ENCODE measurements at places on chromosomes 7 and 10. TPM values are rescaled to one million over a fixed set of nuclear protein-coding genes. Genes with fewer than 3 reads are reported as not detected.

DNA sequence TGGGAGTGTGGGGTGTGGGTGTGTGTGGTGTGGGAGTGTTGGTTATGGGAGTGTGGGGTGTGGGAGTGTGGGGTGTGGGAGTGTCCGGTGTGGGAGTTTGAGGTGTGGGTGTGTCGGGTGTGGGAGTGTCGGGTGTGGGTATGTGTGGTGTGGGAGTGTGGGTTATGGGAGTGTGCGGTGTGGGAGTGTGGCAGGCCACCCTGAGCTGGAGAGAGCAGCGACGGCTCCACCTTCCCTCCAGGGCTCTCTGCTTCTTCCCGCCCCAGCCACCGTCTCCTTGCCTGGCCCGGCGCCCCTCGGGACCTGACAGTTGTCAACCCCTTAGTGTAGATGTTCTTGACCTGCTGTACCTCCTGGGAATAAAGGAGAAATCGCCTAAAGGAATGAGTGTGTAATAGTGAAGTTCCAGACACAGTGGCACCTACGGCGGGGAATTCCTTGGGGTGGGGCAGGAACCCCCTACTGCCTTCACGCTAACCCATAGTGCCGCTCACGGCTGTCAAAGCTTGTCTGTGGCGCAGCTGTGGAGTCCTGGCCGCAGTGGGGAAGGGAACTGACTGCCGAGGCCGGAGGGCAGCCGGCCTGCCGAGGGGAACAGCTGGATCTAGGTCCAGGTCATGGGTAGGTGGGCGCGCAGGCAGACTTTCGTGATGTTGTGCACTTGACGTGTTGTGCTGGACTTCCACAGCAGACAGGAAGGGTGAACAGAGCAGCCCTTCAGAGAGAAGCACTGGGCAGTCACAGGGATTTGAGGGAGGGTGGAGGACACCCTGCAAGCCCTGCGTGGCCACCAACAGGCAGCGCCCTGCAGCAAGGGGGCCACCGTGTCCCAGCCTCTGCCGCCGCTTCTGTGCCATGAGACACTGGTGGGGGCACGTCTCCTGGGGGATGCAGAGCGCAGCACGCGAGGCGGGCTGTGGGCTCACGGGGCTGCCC, 49.0 kb upstream of the EN2 start:
- DNase-seq = no peak

The THSD7A gene
- total RNA-seq = 4.0 TPM

DNA sequence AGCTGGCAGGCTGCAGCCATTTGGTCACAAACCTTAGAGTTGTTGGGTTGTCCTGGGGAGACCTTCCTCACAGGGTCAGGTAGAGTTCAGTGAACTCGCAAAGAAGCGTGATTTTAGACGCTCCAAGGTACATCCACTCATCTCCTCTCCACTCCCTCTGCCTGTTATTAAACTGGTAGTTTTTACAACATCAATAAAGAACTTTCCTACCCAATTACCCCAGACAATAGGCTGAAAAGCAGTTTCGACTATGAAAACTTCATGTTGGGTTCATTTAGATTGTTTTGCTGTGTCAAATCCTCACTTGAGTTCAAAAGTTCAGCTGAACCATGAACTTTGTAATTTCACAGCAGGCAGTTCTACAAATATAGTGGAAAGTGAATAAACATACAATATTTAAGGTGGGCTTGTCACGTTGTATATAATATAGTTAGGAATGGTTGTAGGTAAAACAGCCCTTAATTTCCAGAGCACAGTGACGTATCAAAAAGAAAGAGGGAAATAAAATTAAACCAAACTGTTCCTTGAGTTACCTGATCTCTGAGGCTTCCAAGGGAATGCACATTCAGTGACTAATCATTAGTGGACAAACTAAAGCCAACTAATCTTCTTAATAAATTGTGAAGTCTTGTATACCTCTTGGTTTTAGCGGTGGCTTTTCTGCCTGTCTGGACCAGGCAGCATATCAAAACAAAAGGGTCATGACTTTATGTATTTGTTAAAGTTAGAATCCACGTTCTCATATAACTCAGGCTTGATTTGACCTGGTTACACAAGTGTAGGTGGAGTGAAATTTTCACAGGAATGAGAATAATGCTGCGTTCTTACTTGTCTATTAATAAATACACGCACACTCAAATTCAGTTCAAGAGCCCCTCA, 100.5 kb downstream of the CYP26A1 start:
- no peak for DNase-seq

DNA sequence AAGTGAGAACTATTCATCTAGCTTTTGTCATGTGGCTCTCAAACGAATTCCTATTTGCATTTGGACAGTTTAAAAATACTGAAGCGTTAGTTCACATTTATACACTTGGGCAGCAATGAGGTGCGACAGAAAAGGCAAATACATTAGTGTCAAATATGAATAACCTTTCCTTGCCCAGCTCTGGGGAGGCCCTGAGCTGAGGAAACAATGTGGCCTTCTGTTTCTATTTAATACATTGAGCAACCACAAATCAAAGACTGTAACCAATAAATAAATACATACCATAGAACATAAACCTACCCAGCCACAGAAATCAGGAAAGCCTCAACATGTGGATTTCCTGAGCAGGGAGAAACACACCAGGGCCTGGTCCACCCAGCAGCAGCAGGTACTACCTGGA, 585.2 kb downstream of the PARD3 start:
- DNase-seq = no peak

The PIK3CG gene
- 3.3 TPM for total RNA-seq

DNA sequence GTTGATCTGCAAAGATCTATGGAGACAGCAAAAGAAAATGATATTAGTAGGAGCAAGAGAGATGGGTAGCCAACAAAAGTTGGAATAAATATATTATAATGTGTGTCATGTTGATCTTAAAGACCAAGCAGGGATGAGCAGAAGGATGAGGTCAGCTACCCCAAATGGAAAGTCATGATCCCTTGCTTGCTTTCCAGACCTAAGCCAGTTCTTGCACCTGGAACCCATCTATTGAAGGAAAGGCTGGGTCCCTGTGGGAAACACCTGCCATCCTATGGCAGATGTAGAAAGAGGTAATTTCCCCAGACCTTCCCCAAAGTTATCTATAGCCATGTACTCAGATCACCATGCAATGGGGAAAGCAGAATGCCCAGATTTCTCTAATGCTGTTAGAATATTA, 52.5 kb downstream of the LYZL2 start:
- no peak for DNase-seq

GRCh38 chr7:94969434-94970084, 62.2 kb downstream of the PPP1R9A start:
- no peak for DNase-seq

- no peak for DNase-seq
Observed at GRCh38 chr10:49298983-49299815, at the start of gene C10orf71. C10orf71 (plus strand) TSS chr10:49299170; CDS start chr10:49322546, 23,376 bp downstream.

DNA sequence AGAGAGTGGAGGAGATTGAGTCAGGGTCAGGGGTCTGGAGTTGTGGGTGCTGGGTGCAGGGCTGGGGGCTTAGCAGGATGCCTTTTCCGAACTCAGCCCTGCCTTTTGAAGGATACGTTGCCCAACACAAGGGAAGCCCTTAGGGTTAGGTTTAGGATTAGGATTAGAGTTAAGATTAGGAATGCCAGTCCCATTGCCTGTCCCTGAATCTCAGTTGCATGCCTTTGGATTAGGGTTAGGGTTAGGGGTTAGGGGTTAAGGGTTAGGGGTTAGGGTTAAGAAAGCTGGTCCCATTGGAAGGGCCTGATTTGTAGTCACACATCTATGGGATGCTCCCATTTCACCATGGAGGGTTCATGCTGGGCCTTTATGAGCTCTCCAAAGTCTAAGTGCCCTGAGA, 20.8 kb upstream of the ZNF488 start:
- DNase-seq = no peak

- DNase-seq = no peak
Observed at GRCh38 chr7:120949393-120949911, 1.1 kb upstream of the ING3 start.

DNA sequence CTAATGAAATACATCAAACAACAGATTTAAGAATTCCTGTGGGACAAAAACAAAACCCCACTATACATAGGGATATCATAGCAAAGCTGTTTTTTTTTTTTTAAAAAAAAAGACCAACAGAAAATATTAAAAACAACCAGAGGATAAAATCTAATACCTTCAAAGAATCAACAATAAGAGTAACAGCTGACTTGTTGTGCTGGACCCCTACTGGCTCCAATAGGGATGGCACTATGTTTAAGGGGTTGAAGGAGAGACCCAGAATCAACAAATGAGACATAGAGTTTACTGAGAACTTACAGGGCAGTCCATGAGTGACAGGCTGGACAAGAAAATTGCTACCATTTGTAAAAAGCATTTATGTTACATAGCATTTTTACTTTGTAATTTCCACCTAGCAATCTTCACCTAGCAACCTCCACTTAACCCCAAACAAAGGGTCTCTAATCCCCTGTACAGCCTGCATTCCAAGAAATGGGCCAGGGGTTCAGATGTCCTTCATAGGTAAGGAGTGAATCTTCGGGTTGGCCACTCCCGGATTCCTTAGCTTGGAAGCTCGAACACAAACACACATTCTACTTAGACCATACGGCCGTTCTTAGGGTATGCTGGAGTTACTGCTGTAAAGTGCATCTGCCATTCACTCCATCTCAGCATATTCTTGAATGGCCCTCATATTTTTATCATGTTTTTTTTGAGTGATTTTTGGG, 25.8 kb downstream of the ASZ1 start:
- DNase-seq = no peak

The GPR26 gene
- not detected for total RNA-seq

DNA sequence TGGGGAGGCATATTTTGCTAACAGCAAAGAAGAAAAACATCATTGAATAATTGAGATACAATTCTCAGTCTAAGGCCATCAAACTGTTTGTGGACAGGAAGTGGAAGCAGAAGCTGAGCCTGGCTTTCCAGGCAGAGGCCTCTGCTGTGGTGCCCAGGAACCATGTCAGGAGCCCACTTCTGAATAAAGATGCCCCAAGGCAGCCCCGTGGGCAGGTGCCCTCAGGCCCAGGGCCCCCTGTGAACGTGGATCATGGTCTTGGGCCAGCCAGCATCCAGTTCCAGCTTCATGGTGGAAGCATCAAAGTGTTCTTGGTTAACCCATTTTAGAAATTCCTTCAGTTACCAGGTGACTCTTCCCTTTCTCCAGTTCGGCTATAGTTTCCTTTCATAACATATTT, 346.8 kb downstream of the PTPRN2 start:
- no peak for DNase-seq

The TAS2R4 gene
- 4.2 TPM for total RNA-seq

DNA sequence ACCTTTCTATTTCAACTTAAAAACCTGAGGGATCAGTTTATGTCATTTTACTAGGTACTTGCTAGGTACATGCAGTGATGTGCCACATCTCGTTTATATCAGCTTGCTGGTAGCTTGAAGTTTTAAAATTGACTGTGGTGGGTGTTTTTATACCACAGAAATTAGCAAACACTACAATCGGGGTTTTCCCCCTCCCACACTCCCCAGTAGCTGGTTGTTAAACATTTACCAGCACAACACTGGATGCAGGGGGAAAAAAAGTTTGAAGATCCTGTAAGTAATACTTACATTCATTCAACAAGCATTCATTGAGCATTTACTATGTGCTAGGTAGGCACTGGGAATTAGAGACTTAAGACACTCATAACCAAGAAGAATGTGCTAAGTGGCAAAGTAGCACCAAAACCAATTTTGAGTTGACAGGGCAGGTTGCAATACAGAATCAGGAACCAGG, 32.6 kb downstream of the USP6NL start:
- DNase-seq = no peak

DNA sequence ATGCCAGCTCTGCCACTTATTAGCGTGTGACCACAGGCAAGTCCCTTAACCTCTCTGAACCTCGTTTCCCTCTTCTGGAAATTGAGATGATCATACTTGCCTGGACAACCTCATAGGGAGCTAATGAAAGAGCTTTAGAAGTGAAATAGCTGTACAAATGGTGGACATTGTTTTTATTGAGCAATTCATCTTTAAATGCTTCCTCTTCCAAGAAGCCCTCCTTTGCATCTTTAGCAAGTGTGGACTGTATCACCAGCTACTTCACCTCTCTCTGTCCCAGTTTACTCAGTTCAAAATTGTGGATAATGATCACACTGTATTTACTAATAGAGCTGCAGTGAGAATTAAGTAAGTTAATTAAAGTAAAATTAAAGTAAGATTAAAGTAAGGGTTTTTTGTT, 61.7 kb downstream of the CDH23 start:
- DNase-seq = no peak

GRCh38 chr7:56079450-56080185, 13.1 kb downstream of the PHKG1 start:
- peak; percentile 86 for DNase-seq

GRCh38 chr10:23432166-23432565, 6.7 kb upstream of the OTUD1 start:
- no peak for DNase-seq

The OR9A2 gene
- not detected for total RNA-seq

The ZNF33A gene
- 25.4 TPM for total RNA-seq

Measured in breast epithelium (tissue), 4 donors.